Suprapubic skin (tissue), 4 donors: ENCODE measurements at places on chromosomes 6 and 20. TPM values are rescaled to one million over a fixed set of nuclear protein-coding genes. Genes with fewer than 3 reads are reported as not detected.

PRPH2 gene
- total RNA-seq = not detected

DNA sequence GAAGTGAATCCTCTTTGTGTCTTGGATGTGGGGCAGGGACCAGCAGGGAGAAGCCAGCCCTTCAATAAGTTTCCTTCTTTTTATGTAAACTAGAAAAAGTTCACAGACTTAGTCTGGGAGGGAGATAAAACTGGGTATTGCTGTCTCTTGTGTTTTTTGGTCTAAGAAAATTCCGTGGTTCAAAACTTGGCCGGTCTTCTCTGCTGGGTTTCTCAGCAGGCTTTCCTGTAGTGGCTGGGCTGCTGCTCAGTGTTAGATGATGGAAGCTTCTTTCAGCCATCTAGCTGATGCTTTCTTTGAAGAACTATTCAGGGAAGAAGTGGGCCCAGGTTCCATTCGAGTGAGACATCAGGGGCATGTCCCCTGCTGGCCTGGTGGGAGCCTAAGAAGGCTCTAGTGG, 70.7 kb upstream of the SCP2D1 start:
- DNase-seq = no peak

COL12A1 gene
- total RNA-seq = 47.2 TPM

DNA sequence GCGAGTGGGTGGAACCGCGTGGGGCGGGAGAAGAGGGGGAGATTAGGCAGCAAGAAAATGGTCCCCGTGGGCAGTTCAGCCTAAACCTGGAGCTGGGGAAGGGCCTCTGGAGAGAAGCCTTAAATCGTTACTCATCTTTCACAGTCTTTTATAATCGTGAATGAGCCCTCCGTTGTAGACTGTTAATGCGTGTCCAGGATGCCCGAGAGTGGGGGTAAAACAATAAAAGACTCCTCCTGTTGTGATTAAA, 11.0 kb upstream of the ELOVL5 start:
- DNase-seq = no peak

GRCh38 chr20:45835329-45835765, 1.7 kb downstream of the SNX21 start:
- DNase-seq = no peak

DNA sequence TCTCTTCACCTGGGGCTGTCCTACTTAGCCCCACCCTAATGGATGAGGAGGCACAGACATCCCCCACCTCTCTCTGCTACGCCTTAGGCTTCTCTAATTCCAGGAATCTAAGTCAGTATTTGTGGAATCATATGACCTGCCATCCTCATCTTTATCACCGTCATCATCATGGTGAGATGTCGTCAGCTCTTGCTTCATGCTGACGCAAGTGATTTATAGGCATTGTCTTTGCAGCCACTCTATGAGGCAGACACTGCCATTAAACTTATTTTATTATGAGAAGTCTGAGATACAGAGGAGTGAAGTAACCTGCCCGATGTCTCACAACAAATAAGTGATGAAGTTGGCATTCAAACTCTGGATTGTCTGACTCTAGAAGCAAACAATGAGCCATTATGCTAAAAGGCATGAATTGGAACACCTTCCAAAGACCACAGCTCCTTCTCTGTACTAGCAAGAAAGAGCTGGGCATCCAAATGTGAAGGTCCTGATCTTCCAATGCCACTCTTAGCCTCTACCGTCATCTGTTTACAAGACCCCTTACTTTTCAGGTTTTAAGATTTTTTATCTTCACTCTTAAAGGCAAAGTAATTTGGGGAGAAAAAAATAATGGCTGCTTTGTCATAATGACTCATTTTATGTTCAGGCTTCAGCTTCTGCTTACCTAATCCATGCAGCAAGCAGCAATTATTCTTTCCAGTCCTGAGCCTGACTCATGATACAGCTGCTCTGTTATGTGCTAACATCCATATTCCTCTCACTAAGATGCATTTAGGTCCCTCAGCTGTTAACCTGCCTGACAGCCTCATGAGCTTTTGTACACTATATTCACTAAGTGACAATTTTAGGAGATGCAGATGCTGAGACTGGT, 113.7 kb upstream of the BCLAF1 start:
- no peak for DNase-seq
